ENCODE measurements at places on chromosomes 6 and 20.

DNA sequence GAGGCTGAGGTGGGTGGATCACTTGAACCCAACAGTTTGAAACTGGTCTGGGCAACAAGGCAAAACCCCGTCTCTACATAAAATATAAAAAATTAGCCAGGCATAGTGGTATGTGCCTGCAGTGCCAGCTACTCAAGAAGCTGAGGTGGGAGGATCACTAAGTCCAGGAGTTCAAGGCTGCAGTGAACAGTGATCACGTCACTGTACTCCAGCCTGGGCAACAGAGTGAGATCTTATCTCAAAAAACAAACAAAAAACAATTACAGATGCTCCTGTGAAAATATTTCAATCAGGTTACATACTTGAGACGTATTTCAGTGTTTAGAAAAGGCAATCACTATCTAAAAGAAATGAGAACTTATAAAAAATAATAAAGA, 33.8 kb downstream of the RANBP9 start:
- no peak for DNase-seq

DNA sequence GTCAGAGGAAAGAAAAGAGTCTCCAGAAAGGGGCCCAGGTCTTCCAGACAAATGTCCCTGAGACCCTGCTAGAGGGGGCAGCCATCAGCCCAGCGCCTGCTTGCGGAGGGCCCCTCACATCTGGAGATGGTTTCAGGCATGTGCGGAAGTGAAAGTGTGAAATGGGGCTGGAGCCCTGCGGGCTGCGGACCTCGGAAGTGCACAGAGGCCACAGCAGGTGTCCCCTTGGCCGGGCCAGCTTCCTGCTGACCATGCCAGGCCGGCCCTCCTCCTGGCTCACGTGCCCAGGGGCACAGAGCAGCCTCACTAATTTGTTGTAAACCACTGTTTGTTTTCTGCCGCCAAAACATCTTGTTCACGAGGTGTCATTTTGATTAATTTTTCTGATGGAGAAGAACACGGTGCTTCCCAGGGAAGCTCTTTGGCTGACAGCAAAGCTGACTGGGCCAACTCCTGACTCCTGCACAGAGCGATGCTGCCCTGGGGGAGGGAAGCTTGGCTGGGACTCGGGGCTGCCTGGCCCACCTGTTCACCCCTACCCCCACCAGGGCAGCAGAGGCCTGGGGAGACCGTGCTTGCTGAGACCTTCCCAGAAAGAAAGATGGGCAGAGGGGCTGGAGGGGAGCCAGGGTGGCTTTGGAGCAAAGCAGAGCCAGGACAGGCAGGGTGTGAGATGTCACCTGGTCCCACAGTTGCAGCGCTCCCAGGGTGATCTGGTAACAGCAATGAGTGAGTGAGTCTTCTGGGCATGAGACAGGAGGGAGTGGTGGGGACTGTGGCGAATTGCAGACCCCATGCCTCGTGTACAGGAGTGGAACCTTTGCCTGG, 54.2 kb downstream of the BCAS4 start:
- no peak for DNase-seq

DNA sequence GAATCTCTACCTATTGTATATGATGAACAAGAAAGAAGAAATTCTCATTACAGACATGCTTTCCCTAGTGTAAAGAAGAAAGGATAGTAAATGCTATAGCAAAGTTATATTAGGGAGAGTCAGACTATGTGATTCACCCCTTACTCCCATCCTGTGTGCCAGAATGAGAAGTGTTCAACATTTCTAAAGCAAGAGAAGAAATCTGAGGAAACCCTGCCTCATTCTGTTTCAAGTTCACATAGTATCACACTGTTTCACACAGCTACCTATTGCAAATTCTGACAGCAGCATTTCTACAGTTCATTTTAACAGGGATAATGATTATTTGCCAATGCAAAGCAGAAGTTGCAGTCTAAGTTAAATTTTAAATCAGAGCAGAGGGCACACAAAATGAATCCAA, 267.2 kb upstream of the TCF21 start:
- no peak for DNase-seq

- no peak for DNase-seq
Observed at GRCh38 chr6:23754197-23754596, 371.8 kb upstream of the NRSN1 start.

DNA sequence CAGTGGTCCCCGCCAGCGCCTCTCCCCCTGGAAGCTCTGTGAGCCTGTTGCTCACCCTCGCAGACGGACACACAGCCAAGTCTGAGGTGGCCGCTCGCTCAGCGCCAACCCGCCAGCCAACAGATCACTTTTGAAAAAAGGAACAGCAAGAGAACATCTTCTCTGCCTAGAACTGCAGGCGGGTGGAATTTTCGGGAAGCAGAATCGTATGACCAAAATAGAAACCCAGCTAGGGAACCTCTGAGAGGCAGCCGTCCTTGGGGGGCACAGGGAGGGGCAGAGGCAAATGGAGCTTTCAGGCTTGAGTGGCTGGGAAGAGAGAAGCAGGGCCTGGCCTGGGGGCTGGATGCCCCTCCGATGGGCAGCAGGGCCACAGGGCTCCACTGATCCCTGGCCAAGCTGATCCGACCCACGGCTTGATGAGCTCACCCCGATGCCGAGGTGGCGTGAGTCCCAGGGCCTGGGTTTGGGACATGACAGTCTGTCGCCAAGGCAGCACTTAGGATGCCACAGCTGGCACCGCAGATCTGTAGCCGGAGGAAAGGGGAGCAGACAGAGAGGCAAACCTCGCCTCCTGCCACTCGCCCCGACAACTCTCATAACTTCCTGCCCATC, 9.8 kb downstream of the NFATC2 start:
- DNase-seq, result no peak

DNA sequence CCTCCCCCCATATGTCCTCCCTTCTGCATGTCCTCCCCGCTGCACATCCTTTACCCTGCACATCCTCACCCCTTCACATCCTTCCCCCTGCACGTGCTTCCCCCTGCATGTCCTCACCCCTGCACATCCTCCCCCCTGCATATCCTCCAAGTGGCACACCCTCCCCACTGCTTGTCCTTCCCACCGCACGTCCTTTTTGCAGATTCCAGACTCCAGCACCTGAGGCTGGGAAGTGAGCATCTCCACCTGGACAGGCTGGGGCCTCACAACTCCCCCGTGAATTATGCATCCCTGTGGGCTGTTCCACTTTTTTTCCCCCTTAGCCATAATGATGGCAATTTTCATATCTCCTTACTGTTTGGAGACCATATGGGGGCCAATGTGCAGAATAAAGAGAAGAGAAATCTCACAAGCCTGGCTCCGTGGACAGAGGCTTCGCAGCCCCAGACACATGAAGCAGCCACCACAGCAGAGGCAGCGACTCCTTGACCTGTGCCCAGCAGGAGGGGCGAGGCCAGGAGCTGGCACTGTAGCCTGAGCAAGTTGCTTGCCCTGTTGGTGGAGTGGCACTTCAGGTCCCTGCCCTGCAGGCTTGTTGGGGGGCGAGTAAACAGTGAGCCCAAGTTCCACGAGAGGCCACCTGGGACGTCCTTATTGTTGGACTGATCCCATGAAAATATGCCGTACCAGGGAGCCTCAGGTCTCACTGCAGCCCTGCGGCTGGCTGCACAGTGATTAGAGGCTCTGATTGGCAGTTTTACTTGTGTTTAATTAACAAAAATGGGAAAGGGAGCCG, 113.1 kb downstream of the SYNDIG1 start:
- no peak for DNase-seq

DNA sequence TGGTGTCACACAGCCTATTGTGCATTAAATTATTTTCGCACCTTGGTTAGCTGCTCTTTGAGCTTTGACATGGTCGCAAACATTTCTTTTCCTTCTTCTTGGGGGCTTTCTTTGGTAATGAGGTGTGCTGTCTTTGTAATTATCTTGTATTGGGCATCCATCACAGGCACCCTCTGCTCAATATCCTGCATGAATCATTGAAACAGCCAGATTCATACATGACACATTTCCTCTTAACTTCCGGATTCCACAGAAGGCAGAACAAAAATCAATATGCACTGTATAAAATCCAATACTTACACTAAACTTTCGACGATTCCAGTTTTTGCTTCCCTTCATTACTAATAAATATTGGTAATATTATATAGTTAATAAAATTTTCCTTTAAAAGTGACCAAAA, 175.6 kb downstream of the SYNE1 start:
- DNase-seq, result no peak

GRCh38 chr20:53712212-53712977, 118.8 kb upstream of the ZNF217 start:
- DNase-seq, result no peak

DNA sequence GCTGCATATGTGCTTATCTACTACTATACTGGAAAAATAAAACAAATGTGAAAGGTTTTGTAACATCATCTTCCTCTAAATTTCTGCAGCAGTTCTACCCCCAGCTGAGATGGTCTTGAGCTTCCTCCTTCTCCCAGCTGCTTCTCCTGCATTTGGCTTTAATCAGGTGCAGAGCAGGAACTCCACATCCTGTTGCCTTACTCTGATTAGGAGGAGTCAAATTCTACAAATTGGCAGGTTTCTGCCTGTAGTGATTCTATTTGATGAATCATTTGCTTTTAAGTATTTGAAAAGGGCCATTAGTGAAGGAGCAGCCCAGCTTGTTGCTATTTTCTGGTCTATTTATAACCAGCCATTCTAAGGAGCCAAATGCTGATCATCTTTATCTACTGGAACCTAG, 224.5 kb downstream of the GMDS start:
- no peak for DNase-seq

DNA sequence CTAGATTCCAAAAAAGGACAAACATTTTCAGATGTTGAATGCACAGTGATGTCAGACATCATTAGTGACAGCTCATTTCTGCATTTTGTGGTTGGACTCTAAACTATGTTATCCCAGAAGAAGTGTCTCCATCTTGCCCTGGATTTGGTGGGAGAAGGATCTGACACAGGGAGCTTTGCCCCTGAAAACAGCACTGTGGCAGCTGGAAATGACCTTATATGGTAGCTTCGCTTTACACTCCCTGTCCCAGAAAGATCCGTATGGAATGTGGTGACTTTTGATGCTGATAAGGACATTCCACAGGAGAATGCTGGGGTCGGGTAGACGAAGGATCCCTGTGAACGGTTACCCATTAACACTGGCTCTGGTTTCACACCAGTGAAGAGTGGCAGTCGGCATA, 87.2 kb upstream of the EDN1 start:
- DNase-seq, result no peak

- no peak for DNase-seq
Observed at GRCh38 chr6:167851370-167851952, 24.8 kb downstream of the AFDN start.

GRCh38 chr6:41954668-41955067, 13.1 kb upstream of the CCND3 start:
- no peak for DNase-seq

DNA sequence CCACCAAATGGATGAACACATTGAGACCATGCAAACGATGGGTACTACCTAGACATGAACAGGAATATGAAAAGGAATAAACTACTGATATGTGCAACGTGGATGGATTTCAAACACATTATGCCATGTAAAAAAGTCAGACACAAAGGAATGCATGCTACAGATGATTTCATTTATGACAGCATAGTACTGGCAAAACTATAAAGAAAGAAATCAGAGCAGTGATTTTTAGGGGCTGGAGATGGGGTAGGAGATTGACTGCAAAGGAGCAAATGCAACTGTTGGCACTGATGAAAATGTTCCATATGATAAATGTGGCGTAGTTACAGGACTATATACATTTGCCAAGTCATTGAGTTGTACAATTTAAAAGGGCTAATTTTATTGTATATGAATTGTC, 13.4 kb upstream of the COL12A1 start:
- no peak for DNase-seq

- DNase-seq, result no peak
Observed at GRCh38 chr20:56002908-56003800, 2.2 kb downstream of the CBLN4 start.

DNA sequence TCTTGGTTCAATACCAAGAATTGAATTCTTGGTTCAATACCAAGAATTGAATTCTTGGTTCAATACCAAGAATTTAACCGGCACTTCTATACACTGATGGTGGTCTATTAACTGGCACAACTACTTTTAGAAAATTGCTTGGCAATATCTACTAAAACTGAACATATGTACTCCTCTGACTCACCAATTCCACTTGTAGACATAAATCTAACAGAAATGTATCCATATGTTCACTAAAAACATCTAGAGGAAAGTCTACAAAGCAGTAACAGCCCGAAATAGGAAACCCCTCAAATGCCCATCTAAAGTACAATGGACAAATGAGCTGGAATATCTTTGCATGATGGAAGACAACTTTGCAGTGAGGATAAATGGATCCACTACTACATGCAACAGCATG, 71.9 kb downstream of the KIF16B start:
- DNase-seq, result no peak

DNA sequence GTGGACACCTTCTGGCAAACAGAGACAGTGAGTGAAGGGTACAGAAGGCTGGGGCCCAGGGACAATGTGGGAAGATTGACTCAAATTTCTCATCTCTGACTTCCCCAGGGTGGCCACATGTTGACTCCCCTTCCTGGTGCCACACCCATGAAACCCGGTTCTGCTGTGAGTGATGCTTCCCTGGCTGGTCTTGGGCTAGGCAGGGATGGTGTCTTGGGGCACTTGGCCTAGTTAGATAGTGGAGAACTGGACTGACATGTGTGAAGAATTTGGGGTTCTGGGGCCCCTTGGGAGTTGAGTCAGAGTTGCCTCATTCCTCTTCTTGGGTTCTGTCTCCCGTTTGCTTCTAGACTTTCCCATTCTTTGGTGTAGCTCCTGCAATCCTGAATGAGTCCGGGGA, 34.2 kb downstream of the GSS start:
- DNase-seq, result no peak

- DNase-seq, result no peak
Observed at GRCh38 chr6:84282550-84282949, 55.1 kb upstream of the CEP162 start.

GRCh38 chr20:7798176-7798575, 142.1 kb downstream of the HAO1 start:
- DNase-seq, result no peak

- DNase-seq, result no peak
Observed at GRCh38 chr20:51978070-51978501, 175.8 kb upstream of the SALL4 start.

DNA sequence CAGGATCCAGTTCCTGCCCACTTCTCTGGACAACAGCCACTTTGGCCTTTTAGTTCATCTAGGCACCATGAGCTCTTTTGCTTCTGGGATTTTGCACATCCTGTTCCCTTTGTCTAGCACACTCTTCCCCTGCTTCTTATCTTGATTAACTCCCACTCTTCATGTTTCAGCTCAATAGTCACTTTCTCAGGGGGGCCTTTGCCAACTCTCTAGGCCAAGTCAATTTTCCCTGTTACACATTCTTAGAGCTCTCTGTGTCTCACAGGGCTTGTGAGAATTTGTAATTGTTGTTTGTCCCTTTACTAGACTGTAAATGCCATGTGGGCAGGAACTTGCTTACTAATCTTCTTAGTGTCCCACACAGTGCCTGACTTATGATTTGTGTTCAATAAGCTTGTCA, 58.1 kb upstream of the EPB41L1 start:
- DNase-seq, result no peak

- DNase-seq, result no peak
Observed at GRCh38 chr6:117078624-117079023, 186.7 kb upstream of the VGLL2 start.

Measured in Panc1 (cell line).